PC-3 (cell line): ENCODE measurements at places on chromosomes 13 and 19.

- DNase-seq, result no peak
These were observed 310.3 kb upstream of the EDNRB start for GRCh38 chr13:78228940-78229339.

DNA sequence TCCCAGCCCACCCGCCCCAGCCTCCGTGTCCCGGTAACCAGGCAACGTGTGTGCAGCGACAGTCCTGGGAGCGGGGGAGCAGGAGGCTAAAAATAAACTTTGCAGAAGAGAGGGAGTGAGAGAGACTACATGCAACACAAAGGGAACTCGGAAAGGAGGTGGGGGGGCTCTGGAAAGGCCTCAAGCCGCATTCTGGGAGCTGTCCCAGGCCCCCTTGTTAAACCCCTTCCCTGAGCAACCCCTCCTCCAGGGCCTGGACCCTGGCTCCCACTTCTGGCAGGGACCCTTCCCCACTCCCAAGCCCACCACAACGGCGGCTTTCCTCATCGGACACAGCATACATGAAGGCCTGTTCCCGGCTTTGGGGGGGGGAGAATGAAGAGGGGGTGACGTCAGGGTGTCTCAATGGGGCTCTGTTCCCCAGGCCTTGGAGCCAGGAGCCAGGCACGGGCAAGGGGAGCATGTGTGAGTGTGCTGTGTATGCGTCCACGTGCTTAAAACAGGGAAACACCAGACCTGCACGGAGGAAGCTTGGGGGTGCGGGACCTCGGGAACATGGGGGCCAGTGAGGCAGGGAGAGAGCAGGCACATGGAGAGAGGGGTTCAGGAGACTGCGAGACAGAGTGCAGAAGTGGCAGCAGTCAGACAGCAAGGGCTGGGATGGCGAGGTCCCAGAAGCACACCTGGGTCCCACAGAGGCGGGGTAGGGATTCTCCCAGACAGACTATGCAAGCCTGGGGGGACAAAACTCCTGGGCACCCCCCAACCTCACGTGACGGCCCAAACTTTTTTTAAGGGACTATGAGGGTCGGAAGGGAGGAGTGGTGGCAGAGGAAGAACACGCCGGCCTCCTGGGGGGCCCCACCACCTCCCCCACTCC is 2.3 kb downstream of the ERF start:
- no peak for DNase-seq

- DNase-seq, result peak; percentile 10
These were observed at the start of gene OR7D2 for GRCh38 chr19:9178901-9179300. Gene OR7D2 (plus strand): TSS chr19:9178979. CDS start chr19:9185782, 6,803 bp downstream.

GRCh38 chr19:3508771-3509535 is 2.8 kb downstream of the FZR1 start:
- peak; percentile 3 for DNase-seq

- DNase-seq, result no peak
These were observed 102.7 kb downstream of the SLAIN1 start for GRCh38 chr13:77800219-77800618.

DNA sequence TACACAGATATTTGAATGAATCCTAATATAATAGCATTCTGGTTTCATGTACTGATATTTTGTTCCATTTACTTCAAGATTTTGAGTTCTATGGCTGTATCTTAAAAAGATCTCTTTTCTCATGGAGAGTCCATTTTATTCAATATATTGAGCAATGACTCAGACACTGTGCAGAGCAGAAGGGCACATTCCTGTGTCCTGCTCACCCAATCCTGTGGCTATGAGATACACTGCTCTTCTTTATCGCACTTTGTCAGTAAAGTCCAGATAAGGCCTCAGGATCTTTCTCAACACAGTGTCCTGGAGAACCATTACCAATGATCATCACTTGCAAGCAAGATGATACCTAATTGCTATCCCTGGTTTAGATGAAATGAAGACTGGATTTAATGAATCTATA is 155.0 kb downstream of the CYSLTR2 start:
- DNase-seq, result no peak

DNA sequence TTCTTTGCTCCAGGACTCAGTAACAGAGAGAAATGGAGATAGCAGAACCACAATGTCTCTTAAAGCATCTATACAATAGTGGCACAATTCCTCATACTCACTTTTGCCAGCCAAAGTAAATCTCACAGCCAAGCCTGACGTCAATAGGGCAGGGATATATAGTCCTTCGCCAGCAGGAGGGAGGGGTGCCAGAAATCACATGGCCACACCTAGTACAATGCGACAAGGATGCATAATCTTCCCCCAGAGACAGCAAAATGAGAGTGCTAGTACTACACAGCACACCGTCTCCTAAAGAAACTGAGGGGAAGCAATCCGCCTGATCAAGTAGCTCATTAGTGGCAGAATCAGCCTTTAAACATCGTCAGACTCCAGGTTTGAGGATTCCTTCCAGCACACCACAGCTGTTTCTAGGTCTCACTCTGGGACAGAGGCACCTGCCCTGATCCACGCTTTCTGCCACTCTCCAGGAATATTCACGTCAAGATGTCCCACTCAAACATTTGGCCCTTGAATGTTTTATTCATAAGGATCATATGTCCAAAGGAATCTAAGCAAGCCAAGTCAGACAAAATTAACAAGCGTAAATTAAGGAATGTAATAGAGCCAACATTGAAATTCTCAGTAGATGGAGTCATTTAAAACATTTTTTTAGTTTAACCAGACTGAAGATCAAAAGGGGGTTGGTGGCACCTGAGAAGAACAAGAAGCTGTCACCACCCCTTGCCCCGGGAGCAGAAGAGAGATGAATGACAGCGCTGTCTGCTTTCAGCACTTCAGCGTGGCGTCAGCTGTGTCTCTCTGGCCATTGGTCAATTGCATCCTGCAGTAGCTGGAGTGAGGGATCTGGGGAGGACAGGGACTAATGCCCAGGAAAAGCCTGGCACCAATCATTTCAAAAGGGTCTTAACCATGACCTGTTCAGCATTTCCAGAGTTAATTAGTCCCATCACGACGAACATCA is 63.5 kb upstream of the SERP2 start:
- peak; percentile 68 for DNase-seq

- no peak for DNase-seq
These were observed 41.6 kb upstream of the HNRNPA1L2 start for GRCh38 chr13:52600666-52601065.

DNA sequence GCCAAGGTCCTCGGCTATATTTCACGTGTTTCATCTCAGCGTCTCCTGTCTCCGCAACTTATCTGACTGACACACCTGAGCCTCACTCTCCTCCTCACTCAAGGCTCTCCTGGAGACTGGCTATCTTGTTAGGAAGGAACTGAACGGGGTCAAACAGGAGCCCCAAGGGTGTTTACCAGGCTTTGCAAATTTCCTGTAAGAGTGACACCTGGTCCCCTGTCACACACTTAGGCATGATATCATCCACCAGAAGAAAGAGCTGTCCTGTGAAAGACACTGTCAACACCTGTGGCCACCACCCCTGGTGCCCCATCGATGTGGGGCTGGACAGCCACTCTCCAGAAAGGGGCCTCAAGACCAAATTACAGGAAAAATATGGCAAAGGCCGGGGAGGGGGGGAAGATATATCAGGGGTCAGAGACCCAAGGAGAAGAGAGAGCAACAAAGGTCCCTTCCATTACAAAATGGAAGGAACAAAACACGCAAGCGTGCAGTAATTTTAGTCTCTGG is 2.9 kb downstream of the CD70 start:
- DNase-seq, result no peak

GRCh38 chr19:12913851-12914690 is 5.0 kb downstream of the SYCE2 start:
- no peak for DNase-seq

DNA sequence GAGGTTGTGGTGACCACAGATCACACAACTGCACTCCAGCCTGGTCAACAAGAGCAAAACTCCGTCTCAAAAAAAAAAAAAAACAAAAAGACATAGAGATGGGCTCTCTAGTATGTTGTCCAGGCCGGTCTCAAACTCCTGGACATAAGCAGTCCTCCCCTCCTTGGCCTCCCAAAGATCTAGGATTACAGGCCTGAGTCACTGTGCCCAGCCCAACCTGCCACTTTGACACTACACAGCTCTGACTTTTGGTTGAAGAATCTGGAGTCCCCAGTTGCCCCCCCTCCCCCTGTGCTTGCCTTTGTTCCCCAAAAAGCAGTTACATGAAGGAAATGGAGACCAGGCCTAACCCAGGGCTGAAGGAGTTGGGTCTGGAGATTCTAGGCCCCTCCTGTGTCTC is 12.9 kb downstream of the CARM1 start:
- peak; percentile 65 for DNase-seq

- DNase-seq, result peak; percentile 28
These were observed at the start of gene ZNF585A for GRCh38 chr19:37172368-37173366. Gene ZNF585A (minus strand): TSS chr19:37172695. CDS start chr19:37169910, 2,785 bp downstream.

GRCh38 chr13:51222686-51223559 is 725 bp downstream of the FAM124A start:
- DNase-seq, result peak; percentile 5

- DNase-seq, result no peak
These were observed 4.2 kb downstream of the SPINT2 start for GRCh38 chr19:38268539-38268938.

GRCh38 chr19:30566681-30567420 is 194.7 kb downstream of the ZNF536 start:
- no peak for DNase-seq

DNA sequence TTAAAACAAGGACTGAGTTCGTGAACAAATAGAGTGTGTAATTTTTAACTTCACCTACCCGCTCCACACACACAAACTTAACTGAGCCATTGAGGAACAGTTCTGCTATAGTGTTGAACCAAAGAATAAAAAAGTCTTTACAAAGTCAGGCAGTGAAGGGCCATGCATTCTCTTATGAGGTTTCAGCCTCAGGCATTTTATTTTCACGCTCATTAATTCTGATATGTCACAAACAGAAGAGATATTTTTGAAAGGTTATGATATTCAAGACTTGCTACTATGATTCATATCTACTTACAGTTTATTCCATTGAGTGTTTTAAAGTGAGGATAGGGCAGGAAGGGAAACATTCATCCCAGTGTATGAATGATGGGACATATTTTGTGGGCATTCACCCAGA is 282.2 kb downstream of the SLITRK5 start:
- no peak for DNase-seq

DNA sequence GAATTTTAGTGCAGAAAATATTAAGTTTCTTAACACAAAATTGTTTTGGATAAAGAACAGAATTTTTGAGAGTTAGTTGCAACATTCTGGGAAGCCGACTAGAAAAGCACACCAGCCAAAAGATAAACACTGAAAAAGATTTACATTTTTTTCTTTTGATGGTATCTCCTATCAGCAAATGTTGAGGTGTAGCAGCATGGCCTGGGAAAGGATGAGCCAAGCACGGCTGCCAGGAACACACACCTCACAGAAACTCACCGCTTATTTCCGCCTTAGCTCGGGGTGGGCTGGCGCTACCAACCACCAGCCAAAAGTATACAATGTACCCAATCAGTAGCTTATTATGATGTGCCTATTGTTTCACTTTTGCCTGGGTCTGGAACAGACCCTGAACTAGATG is 134.7 kb downstream of the MIPEP start:
- DNase-seq, result no peak

GRCh38 chr19:11421371-11422098 is 2.4 kb upstream of the RGL3 start:
- no peak for DNase-seq

DNA sequence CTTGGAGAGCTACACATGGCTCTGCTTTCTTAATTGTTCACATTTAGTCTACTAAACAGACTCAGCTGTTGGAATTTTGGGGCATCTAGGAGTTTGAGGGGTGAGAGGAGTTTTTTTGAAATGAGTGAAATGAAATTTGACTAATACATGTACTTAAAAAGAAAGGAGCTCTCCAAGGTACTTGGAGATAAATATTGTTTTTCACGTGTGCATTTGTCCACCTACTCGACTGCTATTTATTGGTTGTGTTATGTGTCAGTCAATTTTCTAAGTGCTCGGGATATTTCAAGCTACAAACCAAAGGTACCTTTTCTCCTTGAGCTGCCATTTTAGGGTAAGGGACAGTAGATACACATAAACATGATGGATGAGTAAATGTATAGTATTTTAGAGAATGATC is 697.0 kb downstream of the LIG4 start:
- peak; percentile 31 for DNase-seq

DNA sequence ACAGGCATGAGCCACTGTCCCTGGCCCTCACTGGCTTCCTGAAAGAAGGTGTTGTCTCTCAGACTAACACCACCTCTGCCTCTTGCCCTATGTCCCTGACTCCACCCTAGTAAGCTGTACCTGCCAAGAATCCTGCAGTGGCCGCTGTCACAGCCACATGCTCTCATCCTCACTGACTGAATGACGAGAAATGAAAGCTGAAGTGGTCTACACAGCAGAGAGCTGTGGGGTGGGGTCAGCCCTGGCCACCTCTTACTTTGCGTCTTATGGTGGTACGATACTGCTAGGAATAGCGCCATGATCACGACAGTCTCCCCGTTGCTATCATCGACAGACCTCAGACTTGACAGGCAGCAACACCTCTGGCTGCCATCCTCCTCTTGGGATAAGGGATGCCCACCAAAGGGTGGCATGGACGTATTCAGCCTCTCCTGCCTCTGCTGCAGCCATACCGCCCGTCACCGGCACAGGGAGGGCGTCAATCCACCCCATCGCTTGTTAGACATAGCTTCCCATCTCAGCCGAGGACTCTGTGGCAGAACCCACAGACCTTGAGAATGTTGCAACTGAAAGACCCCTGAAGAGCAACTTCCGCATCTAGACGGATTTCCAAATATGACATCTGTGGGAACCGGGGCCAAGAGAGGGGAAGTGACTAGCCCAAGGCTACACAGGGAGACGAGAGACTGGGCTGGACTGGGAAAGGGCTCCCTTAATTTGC is 809 bp downstream of the MYO1F start:
- peak; percentile 21 for DNase-seq

- DNase-seq, result peak; percentile 8
These were observed 73.5 kb upstream of the IRS2 start for GRCh38 chr13:109859898-109860297.

DNA sequence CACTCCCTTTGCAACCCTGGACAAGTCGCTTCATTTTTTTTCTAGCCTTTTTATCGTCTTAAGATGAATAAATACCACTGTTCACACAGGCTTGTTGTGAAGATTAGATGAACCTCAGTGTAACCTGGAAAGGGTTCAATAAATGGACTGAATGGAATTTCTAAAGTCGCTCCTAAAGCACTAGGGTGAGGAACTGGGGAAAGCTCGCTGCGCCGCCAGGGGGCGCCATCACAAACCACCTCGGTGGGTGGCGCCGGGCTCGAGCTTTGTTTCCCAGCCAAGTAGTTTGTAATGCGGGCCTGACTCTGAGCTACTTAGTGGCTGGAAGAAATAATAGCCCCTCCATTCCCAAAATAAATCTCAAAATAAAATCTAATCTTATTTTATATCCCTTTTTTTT is 2.2 kb upstream of the CEACAM6 start:
- DNase-seq, result peak; percentile 69

- peak; percentile 65 for DNase-seq
These were observed 8.7 kb upstream of the UBAC2 start for GRCh38 chr13:99191900-99192399.

- no peak for DNase-seq
These were observed 10.6 kb upstream of the MADCAM1 start for GRCh38 chr19:485583-486236.

DNA sequence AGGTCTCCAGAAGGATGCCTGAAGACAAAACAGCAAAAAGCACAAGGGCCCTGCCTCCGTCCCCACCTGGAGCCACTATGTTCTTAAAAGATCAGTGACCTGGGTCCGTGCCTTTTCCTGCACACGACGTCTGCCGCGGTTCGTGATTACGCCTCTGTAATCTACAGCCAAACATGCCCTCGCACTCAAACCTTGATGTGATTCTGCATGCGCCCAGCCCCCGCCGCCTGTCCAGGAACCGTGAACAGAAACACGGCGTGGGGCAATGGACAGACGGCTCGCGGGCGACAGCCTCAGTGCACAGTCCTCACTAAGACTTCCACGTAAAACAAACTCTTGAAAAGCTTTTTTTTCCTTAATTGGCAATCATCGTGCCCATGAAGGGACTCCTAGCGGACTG is 15.5 kb downstream of the C13orf46 start:
- DNase-seq, result no peak
